CD4-positive, alpha-beta T cell treated with Interleukin-17A for 1 hour (primary cell): ENCODE measurements at places on chromosomes 2 and 18.

- DNase-seq = no peak
These were observed 23.9 kb downstream of the RBMS1 start for GRCh38 chr2:160469621-160470204.

DNA sequence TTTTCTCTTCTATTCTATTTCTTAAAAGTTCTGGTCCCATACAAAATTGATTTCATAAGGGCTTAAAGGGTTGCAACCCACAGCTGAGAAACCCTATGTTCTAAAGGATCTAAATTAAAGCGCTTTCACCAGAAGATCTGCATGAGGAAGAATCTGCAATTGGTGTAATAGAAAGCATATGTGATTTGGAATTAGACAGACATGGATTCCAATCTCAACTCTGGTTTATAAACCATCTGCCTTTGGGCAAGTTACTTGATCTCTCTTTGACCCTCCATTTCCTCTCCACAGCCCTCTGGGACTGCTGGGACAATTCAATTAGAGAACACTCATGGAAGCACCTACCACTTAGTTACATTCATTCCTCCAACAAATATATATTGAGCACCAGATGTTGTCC lies 178.7 kb downstream of the ANTXR1 start:
- DNase-seq = no peak

DNA sequence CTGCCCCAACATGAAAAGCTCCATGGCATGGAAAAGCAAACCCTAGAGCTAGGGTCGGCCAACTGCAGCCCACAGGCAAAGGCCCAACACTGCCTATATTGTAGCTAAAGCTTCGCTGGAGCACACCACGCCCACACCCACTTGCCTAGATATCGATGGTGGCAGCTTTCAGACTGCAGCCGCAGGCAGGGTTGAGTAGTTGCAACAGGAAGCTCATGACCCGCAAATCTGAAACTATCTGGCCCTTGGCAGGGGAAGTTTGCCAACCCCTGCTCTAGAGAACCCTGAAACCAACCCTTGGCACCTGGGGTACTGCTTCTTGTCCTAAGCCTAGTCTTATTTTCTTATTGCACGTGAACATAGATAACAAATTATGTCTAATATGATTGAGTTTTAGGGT lies 250.0 kb downstream of the SOX11 start:
- no peak for DNase-seq

DNA sequence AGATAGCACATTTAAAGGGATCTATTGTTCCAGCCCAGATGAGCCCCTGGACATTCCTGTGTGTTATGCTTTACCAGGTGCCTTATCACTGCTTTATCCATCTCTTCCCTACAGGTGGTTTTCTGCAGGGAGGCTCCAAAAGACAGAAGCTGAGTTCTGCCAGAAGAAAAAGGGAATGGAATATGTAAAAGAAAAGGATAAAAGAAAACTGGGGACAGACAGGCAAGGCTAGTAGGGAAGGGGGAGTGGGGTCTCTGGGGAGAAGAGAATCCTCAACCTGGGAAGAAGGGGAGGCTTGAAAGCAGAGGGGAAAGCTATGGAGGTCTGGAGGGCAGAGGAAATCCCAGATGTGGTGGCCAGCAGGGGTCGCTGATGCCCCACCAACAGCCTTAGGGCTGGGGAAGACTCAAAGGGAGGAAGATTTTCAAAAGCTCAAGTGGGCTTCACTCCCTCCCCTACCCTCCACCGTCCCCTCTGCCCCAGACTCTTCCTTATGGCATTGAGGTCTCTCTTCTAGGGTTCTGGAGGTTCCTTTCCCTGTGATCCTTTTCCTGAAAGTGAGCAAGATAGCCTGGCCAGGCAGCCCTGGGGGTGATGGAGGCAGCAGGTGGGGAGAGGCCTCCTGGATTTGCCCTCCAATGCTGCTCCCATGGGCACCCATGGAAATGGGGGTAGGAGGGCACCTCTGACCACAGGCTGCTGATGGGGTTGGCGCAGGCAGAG lies 178.1 kb upstream of the PKDCC start:
- DNase-seq = peak; percentile 69

GRCh38 chr2:69958480-69958879 lies 3.0 kb downstream of the ASPRV1 start:
- DNase-seq = no peak

DNA sequence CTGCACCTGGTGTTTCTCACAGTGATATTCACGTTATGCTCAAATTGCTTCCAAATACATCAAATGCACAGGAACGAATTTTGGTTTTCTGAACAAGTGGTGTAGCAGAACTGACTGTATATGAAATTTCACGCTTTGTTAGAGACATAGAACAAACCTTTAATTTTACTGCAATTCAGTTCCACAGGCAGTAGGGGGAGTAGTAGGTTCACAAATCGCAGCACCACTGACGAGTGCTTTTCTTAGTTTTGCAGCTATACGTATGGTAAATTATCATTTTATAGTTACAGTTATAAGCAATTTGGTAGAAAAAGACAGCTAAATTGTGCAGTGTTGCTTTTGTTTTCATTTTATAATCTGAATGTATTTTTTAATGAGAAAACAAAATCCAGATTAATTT lies 113.3 kb downstream of the KIAA1328 start:
- DNase-seq = peak; percentile 14

DNA sequence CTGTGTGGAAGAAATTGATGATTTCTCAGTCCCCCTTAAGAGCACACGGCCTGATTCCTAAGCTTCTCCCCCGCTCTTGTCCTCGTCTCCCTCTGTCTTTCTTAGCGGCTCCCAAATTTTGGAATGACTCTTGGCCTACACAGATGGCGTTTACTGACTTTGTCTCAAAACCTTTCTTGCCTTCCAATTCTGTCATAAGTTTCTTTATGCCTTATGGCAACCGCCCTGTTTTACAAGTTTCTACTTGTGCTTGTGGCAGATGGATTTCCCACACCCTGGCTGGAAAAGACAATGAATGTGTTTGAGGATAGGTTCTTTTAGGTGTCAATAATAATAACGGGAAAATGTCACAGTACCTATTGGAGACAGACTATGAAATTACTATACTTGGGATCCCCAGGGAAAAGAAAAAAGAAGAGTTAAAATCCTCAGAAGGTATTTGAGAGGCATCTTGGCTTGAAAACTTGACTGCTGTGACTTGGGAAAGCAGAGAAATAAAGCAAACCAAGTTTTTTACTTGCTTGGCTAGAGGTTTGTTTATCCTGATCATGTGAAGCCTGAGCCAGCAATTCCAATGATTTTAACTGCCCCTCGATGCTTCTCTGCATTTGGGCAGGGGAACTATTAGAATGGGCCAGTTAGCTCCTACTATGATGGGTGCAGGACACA lies 276.4 kb downstream of the HRH4 start:
- DNase-seq = no peak

- no peak for DNase-seq
These were observed 47.1 kb downstream of the SLC4A1AP start for GRCh38 chr2:27710640-27711430.

GRCh38 chr2:197304556-197305011 lies 6.0 kb downstream of the ANKRD44 start:
- DNase-seq = no peak

- DNase-seq = no peak
These were observed 2.5 kb downstream of the MYCN start for GRCh38 chr2:15942711-15943345.

DNA sequence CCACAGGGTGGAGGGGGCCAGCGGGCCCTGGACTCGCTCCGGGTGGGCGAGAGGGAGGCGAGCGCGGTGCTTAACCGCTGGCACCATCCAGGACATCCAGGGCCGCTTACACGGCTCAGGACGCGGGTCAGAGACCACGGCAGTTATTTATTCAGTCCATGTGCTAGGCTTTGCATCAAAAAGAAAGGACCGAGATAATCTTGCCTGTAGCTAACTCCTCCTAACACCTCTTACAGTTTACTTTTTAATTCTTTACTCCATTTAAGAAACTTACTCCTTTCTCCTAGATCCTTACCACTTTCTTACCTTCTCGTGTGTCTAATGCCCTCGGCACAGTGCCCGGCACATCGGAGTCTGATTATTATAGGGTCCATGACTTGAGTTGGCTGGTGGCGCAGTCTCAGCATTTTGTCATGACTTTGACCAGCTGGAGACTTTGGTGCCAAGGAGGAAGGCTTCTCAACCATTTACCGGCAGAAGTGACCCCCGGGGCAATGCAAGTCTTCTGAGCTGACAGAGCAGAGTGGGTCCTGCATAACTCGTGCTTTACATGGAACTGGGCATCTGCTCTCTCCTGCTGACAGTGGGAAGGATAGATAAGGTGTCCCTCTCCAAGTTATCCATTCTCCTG lies 503 bp downstream of the ANXA4 start:
- no peak for DNase-seq

GRCh38 chr2:207594264-207594663 lies 30.9 kb downstream of the METTL21A start:
- no peak for DNase-seq

DNA sequence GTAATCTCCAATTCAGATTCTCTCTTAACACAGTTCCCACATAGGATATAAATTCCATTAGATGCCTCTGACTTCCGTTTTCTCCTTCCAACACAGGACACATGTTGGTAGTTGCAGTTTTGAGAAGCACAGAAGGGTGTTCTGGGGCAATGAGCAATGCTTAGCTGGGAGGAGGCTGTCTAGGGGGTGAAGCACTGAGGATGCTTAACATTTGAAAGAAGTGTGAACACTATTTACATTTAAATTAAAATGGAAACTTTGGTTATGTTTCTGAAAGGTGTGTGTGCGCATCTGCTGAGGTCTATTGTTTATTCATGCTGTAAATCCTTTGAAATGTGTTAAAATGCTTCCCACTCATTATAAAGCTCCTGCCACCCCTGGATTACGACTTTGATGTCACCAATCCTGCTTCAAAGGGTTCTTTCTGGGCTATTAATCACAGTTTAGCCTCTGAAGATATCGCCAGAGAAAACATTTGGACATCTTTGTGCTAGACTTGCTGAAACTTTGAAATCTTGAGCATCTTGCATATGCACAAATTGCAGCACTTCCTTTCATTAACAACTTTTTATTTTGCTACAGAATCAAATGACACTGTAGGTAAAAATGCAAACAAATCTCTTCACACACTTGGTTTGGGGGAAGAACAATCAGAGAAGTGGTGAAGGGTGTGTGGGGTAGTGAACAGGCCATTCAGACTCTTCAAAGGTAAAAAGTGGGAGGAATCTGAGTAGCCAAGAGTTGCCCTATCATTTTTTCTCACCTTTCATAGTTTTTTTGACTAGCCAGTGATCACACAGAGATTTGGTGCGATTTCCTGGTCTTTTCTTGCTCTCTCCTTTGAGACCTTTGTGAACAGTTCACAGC lies 258.4 kb downstream of the MYO3B start:
- DNase-seq = no peak

DNA sequence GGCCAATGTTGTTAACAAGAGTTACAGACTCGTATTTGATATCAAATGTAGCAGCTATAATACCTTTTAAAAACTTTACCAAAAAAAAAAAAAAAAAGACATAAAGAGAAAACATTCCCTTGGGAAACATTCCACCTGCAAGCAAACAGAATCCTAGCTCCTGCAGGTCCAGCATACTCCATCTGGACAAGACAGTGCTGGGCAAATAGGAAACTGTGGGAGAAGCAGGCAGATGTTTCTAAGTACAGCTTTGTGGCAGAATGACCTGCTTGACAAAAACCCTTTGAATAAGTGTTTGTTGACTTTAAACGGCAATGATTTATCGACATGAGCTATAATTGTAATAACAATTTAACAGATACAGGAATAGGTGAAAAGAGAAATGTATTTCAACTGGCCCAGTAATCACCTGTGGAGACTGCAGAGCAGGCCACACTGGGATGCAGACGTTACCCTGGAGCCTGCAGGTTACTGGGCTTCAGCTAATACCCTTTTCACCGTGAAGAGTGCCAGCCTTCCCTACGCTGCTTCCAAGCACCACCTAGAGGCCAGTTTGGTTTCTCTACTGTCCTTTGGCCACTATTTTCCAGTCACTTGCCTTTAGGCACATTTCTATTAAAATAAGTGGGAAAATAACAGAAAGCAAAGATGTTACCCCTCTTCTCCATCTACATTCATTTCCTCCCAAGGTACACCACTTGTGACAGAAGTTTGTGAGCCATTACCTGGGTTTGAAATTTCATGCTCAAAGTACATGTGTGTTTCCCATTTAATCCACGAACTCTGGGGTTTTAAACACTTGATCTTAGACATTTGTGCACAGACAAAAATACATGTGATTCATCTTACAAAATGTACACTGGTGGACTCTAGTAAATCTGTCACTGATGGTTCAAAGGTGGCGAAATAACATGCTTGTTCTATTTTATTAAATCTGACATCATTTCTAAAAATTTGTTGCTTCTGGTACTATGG lies 96.9 kb upstream of the ZNF397 start:
- peak; percentile 49 for DNase-seq

GRCh38 chr2:71857636-71858035 lies 290.0 kb downstream of the CYP26B1 start:
- no peak for DNase-seq

- no peak for DNase-seq
These were observed 237.2 kb downstream of the PRKCE start for GRCh38 chr2:45888641-45889040.

- no peak for DNase-seq
These were observed 269.0 kb downstream of the ICOS start for GRCh38 chr2:204205538-204205937.

- no peak for DNase-seq
These were observed 812.8 kb downstream of the LRP1B start for GRCh38 chr2:141317986-141318385.

- DNase-seq = no peak
These were observed 29.2 kb downstream of the AGAP1 start for GRCh38 chr2:235523021-235523420.

DNA sequence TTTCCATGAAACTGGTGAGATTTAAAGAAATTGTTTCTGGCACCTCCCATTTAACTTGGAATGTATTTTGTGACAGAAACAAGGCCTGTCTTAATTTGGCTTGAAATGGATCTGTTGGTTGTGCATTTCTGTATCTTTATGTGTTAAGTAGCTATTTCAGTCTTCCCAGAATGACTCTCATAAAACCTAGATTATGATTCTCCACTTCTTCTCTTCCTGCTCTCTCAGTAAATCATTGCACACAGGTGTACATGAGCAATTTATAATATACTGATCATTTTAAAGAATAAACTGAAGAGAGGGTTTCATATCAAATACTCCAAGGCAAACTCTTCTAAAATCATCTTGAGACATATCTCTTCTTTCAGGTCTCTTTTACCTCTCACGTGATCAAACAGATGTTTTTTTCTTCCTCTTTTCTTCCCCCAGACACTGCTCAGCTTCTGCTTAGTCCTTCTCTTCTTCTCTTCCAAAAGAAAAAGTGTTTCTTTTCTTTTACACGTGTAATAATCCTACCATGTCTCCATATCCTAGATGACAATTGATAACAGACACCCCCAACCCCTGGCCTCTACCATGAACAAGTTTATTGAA lies 112.0 kb downstream of the PPP1R1C start:
- DNase-seq = no peak

DNA sequence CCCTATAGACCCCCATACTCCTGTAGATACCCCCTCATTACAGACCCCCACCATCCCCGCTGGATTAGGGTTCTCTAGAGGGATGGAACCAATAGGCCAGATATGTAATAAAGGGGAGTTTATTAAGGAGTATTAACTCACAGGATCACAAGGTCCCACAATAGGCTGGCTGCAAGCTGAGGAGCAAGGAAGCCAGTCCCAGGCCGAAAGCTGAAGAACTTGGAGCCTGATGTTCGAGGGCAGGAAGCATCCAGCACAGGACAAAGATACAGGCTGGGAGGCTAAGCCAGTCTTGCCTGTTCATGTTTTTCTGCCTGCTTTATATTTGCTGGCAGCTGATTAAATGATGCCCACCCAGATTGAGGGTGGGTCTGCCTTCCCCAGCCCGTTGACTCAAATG lies 106.6 kb downstream of the AGAP1 start:
- no peak for DNase-seq

GRCh38 chr2:129443865-129444739 lies 535.4 kb upstream of the RAB6C start:
- no peak for DNase-seq
